Lung (tissue), 17 donors: ENCODE measurements at places on chromosomes 16 and 17.

DNA sequence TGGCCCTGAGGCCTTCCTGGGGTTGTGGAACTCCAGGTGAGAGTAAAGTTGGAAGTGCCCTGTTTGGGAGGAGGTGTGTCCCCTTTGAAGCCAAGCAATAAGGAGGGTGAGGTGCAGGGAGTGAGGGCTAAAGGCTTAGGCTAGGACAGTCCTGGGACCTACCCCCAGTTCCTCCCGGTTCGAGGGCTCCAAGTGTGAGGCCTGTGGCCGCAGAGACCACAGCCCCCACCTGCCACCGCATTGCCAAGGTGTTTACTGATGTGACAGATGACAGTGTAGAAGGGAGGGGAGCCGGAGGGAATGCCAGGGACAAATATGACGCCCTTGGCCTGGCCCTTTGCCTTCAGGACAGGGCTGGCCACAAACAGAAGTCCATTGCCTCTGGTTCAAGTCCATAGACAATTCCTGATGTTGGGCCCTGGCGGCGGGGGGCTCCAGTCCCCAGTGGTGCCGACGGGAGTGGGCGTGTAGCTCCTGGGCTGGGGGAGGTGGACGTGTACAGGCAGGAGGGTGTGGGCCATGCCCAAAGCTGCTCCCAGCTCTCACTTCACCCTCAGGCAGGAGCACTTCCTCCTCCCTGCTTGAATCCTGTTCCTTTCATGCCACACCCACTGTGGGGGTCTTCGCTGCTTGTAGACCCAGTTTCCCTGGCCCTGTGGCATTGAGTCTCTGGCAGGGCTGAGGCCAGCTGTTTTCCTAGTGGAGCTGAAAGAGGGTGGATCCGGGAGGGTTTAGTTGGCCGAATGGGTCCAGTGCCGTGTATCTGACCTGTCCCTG, 3.2 kb downstream of the ADORA2B start:
- no peak for DNase-seq

- no peak for DNase-seq
Observed at GRCh38 chr16:49478107-49478506, 104.5 kb downstream of the C16orf78 start.

- no peak for DNase-seq
Observed at GRCh38 chr16:23650674-23651416, 9.6 kb downstream of the DCTN5 start.

GRCh38 chr17:44309472-44309871, 1.1 kb downstream of the RUNDC3A start:
- no peak for DNase-seq

DNA sequence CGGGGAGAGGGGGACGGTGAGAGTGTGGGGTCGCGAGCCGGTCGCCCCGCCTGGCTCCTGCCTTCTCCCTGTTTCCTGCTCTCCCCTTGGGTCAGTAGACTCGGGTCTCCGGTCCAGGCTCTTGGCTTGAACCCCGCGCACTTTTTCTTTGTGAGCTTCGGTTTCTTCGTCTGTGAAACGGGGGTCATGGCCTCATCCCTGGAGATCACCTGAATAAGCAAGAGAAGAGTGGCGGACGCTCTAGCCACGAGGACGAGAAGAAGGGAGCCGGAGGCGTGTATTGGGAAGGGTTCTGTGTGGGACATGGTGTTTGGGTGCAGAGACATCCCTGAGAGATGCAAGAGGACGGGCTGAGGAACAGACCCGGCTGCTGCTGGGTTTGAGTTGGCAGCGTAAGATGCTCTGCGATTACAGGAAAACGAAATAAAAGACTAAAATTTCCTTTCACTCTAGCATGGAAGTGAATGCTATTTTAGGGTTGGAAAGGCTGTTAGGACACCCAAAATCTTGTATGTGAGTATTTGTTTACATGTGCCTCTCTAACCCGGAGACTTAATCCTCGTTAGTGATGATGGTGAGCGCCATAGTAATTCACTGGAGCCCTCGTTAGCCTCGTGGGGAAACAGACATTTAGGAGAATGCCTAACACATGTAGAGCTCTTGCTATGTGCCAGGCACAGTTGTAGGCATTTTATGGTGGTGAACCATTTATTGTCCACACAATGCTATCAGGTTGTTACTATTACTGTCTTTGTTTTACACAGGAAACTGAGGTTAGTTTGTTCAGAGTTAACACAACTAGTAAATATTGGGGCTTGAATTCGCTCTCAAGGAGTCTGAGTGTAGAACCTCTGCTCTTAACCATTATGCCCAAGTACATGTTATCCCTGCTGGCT, 646 bp downstream of the KIF22 start:
- no peak for DNase-seq

DNA sequence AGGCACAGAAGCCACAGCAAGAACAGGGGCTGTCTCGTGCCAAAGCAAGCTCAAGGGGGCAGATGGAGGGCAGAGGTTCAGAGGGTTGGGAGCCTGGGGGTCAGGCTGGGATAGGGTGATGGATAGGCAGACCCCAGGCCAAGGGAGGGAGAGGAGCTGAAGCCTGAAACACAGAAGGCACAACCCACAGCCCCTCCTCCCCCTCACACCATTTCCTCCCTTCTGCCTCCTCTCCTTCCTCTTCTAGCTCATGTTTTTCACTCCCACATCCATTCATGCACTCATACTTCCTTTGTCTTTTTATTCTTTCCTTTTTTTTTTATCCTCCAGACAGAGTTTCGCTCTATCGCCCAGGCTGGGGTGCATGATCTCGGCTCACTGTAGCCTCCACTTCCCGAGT, 61.1 kb downstream of the SOCS1 start:
- no peak for DNase-seq

DNA sequence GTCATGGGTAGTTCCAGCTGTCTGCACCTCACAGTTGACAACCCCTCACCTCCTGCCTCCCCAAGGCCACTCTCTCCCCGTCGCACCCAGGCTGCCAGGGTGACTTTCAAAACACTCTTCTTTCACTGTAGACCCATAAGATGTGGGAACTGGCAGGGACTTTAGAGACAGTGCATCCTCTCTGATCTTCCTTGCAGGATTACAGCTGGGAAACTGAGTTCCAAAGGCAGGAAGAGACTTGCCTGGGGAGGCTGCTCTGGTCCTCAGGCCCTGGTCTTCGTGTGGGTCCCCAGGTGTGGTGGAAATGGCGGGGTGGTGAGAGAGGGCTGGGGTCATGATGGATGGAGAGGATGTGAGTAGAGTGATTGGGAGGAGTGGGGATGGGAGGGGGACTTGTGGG, 21.9 kb upstream of the NKD1 start:
- DNase-seq: no peak

DNA sequence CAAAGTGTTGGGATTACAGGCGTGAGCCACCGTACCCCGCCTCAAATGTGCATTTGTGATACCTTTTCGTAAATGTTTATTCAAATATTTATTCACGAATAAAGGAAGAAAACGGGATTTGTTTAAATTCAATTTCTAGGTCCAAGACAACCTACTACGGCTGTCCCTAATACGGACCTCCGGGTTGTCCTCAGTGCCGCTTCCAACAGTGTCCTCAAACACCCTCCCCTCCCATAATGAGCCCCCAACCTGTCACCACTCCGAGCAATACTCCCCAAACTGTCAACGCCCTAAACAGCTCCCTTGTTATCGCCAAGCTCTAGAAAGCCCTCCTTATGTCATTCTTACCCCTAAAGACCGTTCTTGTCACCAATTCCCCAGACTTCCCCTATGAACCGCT, 539 bp upstream of the GABARAPL2 start:
- no peak for DNase-seq

DNA sequence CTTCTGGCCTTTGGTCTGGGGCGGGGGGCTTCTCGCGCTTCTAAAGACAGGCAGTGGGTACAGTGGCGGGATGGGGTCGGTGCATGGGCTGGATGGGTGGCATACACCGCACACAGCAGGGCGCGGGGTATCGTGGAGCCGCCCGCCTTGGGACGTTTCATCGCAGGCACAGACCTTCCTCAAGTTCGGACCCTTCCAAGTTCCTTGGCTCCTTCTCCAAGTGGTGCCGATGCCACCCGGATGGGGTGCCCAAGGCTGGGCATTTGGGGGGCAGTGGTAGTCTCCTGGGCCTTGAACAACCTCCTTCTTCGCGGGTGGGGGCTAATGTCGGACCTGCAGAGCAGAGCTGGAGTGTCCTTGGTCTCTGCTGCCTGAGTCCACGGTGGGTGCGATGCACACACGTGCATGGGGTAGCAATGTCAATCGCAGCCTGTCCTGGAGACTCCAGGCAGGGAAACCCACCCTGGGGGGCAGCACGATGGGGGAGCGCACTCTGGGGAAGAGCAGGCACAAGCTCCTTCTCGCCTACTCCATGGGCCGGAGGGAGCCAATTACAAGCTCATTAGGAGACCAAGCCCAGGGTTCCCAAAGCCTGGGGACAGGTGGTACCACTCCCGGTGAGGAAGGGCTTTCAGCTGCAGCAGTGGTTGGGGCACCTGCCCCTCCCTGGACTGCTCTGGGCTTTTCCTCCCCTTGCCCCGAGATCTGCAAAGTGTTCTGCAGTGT, 686 bp upstream of the MTSS2 start:
- DNase-seq: no peak

DNA sequence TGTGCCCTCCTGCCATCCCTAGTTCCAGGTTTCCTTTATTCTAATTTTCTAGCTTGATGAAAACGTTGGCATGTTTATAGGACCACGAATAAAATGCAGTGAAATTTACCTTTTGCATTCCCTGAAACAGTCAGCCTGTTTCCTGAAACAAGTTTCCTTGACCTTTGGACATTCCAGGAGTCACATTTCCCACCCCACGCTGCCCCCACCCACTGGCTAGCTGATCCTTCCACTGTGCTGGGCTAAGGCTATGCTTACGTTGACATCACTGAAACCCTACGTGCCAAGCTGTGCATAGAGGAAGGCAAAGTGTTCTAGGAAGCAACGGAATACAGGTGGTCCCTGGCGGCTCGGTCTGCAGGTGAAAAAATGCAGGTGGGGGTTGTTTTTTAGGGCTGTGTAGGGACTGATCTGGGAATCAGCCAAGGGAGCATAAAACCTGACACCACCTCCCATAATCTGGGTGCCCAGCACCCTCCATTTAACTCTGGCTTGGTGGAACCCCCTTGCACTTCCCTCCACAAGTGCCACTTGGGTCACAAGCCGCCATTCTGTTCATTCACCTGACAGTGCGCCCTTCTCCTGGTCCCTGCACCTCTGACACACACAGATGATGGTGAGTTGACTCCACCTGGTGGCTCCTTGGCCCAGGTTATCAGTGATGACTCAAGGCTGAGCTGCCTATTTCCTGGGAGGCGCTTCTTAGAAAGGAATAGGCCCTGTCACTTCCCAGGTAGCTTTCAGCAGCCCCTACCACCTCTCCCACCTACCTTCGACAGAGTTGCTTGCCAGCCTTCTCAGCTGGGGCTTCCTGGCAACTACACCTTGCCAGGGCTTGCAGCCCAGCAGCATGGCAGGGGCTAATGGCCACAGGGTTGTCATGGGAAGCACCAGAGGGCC, 83.7 kb downstream of the N4BP1 start:
- peak; percentile 20 for DNase-seq

- DNase-seq: peak; percentile 83
Observed at GRCh38 chr17:28949185-28950016, 1.9 kb downstream of the PHF12 start.

- DNase-seq: no peak
Observed at GRCh38 chr16:48580925-48581500, 29.0 kb downstream of the N4BP1 start.

DNA sequence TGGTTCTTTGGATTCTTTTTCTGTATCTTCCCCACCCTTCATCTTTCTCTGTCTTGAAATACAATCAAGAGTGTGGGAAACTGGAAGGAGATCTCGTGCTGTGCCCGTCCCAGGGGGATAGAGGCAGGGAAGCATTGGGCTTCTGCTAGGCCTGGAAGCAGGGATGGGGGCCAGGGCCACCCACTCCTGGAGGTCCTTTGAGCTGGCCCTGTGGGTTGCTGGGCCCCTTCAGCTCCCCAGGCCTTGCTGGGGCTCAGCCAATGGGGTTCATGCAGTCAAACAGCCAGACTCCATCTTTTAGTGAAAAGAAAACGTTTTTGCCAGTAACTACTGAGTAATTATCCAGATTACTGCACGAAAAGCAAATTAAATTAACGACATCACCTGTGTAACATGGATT, 67.8 kb downstream of the CCDC182 start:
- no peak for DNase-seq

DNA sequence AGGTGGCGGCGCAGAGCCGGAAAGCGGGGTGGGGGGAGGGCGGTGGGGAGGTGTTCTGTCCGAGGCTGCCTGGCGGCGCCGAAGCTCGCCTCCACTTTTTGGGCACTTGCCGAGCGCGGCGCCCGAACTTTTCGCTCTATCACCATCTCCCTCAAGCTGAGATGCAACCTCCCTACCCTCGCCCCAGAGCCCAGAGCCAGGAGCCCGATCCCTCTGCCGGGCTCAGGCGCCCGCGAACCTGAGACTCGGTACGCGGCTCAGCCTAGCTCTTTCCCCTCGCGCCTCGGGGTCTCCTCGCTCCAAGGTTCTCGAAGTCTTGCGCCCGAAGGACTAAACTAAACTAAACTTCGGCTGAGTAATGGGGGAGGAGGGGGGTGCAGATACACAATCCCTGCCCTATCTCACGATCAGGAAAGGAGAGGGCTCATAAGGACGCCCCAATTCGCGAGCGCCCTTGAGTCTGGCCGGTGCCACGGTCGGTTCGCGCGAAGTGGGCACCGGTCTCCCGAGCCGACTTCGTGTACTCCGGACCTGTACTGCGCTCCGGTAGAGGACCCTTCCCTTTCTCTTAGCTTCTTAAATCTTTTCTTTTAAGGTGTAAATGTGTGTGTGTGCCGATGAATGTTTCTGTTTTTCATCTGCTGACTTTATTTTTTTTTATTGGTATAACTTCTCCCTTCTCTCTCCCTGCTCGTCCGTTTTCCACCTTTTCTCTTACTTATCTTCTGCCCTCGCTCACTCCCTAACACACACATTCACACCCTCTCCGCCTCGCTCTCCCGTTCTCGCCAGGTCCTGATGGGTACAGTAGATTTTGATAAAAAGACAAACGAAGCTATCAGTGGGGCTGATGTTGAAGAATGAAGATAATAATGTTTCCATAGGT, 1.9 kb upstream of the SALL1 start:
- DNase-seq: no peak

GRCh38 chr17:67411397-67411796, 34.3 kb downstream of the PITPNC1 start:
- DNase-seq: no peak

DNA sequence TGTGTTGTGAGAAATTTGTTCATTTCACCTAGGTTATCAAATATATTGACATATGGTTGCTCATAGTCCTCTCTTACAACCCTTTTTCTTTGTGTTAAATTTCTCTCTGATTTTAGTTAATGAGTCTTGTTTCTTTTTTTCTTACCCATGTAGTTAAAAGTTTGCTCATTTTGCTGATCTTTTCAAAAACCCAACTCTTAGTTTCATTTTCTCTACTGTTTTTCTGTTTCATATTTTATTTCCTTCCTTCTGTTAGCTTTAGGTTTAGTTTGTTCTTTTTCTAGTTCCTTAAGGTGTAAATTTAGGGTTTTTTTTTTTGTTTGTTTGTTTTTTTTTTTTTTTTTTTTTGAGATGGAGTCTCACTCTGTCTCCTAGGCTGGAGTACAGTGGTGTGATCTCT, 42.4 kb downstream of the CEP112 start:
- DNase-seq: no peak

- DNase-seq: no peak
Observed at GRCh38 chr17:2418572-2418971, 17.7 kb upstream of the MNT start.

- DNase-seq: no peak
Observed at GRCh38 chr17:44083250-44083849, 12.8 kb downstream of the G6PC3 start.

GRCh38 chr16:89101303-89102040, 7.8 kb downstream of the ACSF3 start:
- DNase-seq: no peak

- peak; percentile 79 for DNase-seq
Observed at GRCh38 chr17:44360826-44361225, 2.8 kb downstream of the FAM171A2 start.
